NCI-H1048 (cell line): ENCODE measurements at places on chromosomes 1 and 21.

- no peak for DNase-seq
Measured at GRCh38 chr21:41975391-41976272, 21.8 kb upstream of the C2CD2 start.

GRCh38 chr1:165600793-165601192, 30.2 kb upstream of the MGST3 start:
- no peak for DNase-seq

DNA sequence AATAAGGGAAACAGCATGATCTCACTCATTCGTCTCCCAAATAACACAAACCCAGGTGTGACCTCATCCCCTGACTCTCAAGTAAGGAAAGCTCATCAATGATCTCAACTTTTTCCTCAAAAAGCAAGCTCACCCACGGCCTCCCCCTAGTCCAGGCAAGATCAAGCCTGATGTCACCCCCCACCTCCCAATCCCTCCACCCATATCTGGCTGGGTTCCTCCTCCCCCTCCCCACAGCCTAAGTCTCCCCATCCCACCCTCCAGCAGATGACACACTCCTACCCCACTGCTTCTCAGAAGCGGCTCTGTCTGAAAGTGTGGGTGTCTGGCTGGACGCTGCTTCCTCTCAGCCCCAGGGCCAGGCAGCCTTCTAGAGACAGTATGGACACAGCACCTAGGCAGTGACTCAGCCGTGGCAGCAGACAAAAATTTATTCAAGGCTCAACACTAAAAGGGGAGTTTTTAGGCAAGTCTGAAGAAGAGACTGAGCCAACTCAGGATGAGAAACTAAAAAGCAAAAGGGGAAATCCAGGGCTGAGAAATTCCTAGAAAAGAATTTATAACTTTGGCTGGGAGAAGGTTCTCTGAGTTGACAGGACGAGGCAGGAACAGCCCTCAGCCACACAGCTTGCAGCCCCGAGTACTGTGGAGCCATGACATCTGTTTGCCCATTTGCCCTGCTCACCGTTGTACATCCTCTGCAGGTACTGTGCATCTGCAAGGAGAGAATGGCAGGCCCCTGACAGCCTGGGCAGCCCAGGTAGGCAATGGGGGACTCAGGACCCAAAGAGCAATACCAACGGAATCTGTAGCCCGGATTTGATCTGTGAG, 81.6 kb upstream of the LRRC8D start:
- no peak for DNase-seq

GRCh38 chr1:201230676-201231075, 40.1 kb downstream of the IGFN1 start:
- DNase-seq = no peak

GRCh38 chr1:33282791-33283190, 26.5 kb downstream of the ZNF362 start:
- DNase-seq = no peak

DNA sequence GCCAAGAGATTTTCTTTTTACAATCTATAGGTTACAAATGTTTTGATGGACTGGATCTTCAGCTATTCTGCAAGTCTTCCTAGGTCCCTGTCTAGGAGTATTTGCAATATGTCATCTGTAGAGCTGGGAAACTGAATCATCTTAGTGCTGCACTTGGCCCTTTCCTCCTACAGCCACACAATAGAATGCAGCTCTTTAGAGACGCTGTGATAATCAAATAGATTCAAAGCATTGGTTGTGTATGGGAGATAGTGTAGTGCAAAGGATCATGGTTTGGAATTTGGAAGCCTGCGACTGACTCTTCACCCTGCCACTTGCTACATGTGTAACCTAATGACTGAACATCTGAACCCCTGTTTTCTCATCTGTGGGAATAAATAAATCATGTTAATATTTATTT, 93.7 kb downstream of the AK5 start:
- DNase-seq = no peak

GRCh38 chr21:29350246-29350779, 51.6 kb downstream of the BACH1 start:
- DNase-seq = no peak

DNA sequence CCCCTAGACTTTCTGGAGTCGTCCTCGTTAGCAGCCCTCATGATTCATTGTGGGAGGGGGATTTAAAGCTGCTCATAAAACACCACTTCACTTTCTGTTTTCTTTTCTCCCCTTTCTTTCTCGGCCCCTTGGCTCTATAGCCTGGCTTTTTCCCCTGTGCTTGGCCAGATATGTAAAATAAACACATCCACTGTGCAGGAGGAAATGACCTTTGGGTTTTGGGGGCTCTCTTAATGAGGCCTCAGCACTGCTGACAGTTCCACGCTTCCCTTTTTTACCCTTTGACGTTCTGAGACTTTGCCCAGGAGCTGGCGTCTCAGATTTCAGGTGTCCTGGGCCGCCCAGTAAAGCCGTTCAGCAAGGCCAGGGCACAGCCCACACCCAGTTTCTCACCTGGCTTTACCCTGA, 65.7 kb downstream of the RUNX3 start:
- DNase-seq = no peak

DNA sequence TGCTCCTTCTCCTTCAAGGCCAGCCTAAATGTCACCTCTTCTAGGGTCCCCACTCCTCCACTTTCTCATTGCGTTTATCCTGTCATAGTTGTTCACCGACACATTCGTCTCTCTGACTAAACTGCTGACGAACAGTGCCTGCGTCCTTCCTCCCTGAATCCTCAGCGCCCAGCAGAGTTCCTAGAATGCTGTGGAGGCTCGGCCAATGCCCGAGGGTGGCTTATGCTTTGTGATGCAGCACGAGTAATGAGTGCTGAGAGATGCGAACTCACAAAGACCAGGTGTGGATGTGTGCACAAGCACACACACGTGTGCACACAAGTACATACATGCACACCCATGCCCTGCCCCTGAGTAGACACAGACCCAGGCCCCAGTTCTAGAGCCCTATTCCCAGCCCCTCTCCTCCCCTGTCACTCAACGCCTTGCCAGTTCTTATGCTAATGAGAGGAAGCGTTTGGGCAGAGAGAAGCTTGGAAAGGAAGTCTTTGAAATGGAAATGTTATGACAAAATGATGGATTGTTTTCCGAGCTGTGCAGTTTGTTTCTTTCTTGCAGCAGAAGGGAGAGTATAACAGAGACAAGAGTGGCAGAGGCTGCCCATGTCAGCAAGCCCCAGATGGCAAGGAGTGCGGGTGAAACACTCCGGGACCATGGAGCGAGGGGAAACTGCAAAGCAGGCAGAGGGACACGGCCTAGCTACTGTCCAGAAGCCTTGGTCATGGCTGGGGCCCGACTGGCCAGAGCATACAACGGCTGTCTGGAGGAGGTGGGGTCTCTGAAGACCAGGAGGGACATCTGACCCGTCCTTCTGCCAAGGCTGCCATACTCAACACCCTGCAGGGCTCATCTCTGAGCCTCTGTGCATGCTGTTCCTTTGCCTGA, 24.2 kb downstream of the KCNA10 start:
- no peak for DNase-seq

DNA sequence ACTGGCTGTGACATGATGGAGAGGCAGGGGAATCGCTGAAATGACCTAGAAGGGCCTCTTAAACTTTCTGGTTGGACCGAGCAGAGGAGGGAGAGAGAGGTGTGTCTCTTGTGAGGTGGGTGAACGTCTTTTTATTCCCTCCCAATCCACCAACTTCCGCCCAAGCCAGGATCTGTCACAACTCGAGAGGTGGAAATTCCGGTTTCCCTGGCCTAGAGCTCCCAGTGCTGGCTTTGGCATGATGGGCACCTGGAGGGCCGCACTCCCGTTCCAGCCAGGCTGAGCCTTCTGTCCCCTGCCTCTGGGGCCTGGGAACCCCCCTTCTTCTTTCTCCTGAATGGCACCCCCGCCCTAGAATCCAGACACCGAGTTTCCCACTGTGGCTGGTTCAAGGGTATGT, at the start of gene SEMA4A:
Gene SEMA4A, plus strand, starts transcription at position 224 of the 400 bp plus-strand sequence. CDS start 994 bp downstream, outside the sequence.
- no peak for DNase-seq

GRCh38 chr1:248730507-248731335, 24.8 kb downstream of the LYPD8 start:
- no peak for DNase-seq

GRCh38 chr1:155123801-155124200, 3.9 kb upstream of the EFNA1 start:
- no peak for DNase-seq

- no peak for DNase-seq
Measured at GRCh38 chr1:20368866-20369470, 78.3 kb downstream of the VWA5B1 start.

DNA sequence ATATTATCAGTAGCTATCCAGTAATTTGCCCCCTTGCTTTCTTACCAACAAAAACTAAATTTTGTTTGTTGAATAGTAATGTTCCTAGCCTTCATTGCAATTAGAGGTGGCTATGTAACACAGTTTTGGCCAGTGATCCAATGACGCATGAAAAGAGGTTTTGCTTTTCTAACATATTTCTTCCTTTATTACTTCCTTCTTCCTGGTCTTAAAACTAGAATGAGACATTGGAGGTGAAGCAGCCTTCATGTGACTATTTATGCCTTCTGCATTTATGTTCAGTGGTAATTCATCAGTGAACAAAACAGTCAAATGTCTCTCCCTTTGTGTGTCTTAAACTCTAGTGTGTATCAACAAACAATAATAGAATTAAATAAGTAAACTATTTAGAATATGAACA, 35.5 kb downstream of the LRIF1 start:
- no peak for DNase-seq

- no peak for DNase-seq
Measured at GRCh38 chr1:36284061-36284460, 22.1 kb upstream of the SH3D21 start.

DNA sequence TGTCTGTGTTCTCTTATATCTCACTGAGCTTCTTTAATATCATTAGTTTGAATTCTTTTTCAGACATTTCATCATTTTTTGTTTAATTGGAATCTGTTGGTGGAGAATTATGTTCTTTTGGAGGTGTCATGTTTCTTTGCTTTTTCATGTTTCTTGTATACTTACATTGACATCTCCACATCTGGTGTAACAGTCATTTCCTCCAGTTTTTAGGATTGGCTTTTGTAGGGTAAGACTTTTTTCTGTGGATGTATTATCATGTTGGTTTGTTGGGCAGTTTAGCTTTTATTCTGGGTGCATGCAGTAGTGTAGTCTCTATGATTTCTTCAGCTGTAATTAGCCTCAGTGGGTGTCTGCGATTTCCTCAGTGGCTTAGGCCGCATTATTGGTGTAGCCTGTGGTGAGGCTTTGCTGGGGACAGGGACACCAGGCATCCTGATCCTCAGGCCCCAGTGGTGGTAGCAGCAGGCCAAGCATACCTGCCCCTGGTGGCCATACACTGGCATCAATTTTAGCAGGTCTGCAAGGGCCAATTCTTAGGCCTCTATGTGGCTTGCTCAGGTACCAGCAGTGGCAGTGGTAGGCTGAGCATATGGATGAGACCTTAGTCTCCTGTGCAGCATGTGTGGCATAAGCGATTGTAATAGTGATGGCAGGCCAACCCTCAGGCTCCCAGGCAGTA, 77.6 kb upstream of the SAMD13 start:
- no peak for DNase-seq

DNA sequence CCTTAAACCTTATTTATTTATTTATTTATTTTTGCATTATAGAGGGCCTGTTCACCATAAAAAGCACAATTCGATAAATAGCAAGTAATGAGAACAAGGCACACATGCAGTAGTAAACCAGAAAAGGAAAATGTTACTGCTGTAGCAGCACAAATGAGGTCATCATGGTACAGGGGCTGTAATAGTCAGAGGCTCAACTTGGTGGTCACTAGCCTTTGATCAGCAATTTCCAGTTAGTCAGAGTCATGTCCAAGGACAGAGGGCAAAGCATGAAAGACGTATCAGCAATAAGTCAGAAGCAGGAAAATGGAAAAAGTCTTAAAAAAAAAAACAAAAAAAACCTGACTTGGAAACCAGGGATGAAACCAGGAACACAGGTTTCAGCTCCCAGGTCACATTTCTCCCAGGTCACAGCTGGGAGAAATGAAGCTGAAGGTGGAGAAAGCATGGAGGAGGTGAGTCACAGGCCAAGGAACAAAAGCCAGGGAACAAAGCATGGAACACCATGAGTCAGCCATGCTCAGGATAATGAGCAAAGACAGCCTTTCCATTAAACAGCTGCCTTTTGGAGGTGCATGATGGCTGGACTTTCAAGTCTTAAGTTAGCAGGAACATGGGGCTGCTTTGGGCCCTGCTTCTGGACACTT, 556.3 kb downstream of the LTN1 start:
- no peak for DNase-seq

- no peak for DNase-seq
Measured at GRCh38 chr1:186781730-186782129, 47.0 kb upstream of the PLA2G4A start.

DNA sequence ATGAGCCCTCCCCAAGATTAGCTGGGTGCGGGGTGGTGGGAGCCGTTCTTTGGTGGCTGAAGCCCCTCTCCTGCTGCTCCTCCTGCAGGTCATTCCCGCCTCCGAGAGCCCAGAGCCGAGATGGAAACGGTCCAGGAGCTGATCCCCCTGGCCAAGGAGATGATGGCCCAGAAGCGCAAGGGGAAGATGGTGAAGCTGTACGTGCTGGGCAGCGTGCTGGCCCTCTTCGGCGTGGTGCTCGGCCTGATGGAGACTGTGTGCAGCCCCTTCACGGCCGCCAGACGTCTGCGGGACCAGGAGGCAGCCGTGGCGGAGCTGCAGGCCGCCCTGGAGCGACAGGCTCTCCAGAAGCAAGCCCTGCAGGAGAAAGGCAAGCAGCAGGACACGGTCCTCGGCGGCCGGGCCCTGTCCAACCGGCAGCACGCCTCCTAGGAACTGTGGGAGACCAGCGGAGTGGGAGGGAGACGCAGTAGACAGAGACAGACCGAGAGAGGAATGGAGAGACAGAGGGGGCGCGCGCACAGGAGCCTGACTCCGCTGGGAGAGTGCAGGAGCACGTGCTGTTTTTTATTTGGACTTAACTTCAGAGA, 448 bp downstream of the G0S2 start:
- no peak for DNase-seq

GRCh38 chr1:37556712-37557196, at the start of gene DNALI1:
TSS of gene DNALI1 (plus strand) at chr1:37556940. CDS start at chr1:37556995, 55 bp downstream.
- peak; percentile 77 for DNase-seq

DNA sequence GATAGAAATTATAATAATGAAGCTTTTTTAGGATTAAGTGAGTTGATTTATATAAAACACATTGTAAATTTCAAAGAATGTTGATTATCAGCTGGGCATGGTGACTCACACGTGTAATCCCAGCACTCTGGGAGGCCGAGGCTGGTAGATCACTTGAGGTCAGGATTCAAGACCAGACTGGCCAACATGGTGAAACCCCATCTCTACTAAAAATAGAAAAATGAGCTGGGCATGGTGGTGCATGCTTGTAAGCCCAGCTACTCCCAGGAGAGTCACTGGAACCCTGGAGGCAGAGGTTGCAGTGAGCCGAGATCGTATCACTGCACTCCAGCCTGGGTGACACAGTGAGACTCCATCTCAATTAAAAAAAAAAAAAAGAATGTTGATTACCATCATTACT, 18.4 kb downstream of the ADAMTS1 start:
- DNase-seq = no peak
